WERI-Rb-1 (cell line): ENCODE measurements at places on chromosomes 7 and 10.

DNA sequence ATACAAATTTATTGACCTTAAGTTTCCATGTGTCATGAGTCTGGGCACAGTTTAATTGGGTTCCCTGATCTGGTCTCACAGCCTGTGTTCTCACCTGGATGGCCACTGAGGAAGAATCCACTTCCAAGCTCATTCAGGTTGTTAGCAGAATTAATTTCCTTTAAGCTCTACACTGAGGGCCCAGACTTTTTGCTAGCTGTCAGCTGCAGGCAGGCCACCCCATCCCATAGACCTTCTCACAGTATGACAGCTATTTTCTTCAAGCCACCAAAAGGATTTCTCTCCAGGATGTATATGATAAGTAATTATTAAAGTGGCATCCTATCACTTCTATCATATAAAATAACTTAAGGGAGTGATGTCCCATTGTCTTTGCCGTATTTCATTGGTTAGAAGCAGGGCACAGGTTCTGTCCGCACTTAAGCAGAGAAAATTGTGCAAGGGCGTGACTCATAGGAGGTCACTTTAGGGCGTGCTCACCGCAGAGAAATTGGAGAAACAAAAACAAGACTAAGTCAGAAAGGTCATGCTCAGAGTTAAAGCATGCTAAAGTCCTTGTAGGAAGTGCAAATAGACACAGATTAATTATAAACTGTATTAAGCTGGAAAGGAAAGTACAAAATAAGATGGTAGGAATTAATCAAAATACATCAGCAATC, 109.9 kb downstream of the AHR start:
- no peak for DNase-seq

GRCh38 chr7:130421684-130422083, 19.1 kb downstream of the CEP41 start:
- no peak for DNase-seq

- no peak for DNase-seq
Observed at GRCh38 chr7:32681174-32681518, 185.9 kb downstream of the AVL9 start.

- no peak for DNase-seq
Observed at GRCh38 chr10:101476383-101476782, 111.7 kb downstream of the POLL start.

DNA sequence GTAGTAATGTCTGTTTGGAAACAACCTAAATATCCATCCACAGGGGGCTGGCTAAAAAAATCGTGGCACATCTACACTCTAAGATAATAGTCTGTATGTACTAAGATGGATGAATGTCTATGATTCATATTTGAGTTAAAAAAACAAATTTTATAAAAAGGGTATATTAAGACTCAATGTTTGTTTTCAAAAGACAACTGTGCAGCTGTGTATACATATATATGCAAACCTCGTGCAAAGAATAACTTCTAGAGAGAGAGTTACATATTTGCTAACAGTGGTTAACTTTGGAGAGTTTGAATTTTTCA, 323.5 kb downstream of the PLXNA4 start:
- DNase-seq: no peak

GRCh38 chr7:134855442-134855841, 76.0 kb downstream of the CALD1 start:
- DNase-seq: no peak

DNA sequence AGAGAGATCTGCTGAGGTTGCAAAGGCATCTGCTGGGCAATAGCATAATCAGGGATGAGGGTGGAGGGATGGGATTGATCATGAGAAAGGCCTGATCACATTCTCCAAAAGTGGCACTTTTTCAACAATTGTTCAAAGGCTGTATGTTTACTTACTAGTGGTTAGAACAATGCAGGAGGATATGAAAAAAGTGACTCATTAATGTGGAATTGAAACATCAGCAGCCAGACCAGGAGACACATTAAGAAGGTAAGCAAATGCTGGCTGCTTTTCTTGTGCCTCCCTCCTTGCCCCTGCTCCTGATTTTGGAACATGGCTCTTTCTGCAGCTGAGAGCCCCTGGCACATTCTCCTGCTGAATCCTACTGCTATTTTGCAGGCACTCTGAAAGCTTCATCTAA, 63.5 kb downstream of the FAM204A start:
- no peak for DNase-seq

DNA sequence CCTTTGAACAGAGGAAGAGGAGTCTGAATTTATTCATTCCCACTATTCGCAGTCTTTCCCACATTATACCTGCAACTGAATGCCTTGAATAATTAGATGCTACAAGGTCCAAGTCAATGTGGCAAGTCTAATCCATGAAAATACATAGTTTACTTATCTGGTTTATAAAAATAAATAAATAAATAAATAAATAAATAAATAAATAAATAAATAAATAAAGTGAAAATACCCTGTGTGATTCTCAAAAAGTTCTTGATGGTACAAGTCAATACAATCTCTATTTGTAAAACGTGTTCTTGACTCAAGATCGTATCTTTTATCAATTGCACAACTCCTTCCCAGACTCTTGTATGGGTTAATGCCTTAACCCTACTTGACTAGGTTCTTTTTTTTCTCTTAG, 417.7 kb downstream of the ZWINT start:
- no peak for DNase-seq

- no peak for DNase-seq
Observed at GRCh38 chr10:34606890-34607289, 208.2 kb downstream of the PARD3 start.

DNA sequence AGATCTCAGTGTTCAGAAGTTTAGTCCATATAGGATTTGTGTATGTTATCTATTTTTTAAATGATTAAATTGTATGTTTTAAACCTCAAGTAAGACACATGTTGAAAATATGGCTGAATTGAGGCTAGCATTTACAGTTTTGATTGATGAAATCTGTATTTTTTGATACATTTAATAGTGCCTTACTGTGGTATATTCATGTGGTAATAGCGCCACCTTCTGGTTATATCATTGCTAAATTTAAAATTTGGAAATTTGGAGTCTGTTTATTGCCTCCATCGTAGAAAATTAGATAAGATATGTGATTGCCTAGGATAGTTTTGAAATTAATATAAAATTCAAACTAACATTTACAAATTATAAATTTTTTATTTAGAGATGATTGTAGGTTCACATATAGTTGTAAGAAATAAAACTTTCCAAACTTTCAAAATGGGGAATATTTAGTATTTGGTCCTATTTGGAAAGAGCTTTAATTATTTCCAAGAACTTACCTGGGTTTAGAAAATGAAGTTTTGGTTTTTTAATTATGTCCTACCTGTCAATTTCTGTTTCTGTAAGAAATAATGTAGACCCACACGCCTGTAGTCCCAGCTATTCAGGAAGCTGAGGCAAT, 19.1 kb upstream of the ARMS2 start:
- DNase-seq: no peak

GRCh38 chr7:43781726-43782607, 23.5 kb downstream of the BLVRA start:
- no peak for DNase-seq

DNA sequence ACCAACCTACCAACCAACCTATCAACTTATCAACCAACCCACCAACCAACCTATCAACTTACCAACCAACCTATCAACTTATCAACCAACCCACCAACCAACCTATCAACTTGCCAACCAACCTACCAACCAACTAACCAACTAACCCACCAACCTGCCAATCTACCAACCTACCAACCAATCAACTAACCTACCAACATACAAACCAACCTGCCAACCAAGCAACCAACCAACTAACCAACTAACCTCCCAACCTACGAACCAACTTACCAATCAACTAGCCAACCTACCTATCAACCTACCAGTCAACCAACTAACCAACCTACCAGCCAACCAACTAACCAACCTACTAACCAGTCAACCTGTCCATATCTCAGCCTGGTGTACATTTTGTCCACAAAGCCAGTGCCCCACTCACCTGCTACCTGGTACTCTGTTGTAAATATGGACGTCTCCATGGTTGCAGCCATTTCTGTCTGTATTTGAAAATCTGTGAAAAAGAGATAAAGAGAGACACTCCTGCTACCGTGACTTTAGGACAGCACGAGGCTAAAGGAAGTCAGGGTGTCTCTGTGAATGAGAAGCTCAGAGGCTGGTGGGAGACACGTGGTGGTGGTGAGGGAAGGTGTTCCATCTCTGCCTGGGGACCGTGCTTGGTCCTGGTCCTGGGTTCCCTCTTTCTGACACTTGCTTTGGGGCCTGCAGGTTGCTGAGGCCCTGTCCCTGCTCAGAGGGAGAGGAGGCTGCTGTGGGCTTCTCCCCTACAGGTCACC, 41.9 kb upstream of the IL15RA start:
- no peak for DNase-seq

GRCh38 chr7:20323595-20323994, 7.1 kb upstream of the ITGB8 start:
- DNase-seq: no peak

DNA sequence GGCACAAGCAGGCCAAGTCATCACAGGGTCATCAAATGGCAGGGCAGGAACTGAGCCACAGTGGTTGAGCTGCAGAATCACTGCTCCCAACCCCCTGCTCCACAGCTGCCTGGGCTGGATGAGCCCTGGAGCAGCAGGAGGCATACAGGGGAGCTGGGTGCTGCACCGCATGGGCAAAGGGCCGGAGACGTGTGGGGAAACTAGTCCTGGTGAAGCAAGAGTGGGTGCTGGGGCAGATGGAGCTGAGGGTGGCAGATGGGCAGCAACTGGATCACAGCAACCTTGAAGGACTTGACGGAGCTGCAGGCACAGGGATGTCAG, 16.0 kb upstream of the VOPP1 start:
- no peak for DNase-seq

- no peak for DNase-seq
Observed at GRCh38 chr10:116809483-116810119, 39.7 kb upstream of the ENO4 start.

GRCh38 chr7:37037286-37037685, 313.0 kb upstream of the AOAH start:
- no peak for DNase-seq

DNA sequence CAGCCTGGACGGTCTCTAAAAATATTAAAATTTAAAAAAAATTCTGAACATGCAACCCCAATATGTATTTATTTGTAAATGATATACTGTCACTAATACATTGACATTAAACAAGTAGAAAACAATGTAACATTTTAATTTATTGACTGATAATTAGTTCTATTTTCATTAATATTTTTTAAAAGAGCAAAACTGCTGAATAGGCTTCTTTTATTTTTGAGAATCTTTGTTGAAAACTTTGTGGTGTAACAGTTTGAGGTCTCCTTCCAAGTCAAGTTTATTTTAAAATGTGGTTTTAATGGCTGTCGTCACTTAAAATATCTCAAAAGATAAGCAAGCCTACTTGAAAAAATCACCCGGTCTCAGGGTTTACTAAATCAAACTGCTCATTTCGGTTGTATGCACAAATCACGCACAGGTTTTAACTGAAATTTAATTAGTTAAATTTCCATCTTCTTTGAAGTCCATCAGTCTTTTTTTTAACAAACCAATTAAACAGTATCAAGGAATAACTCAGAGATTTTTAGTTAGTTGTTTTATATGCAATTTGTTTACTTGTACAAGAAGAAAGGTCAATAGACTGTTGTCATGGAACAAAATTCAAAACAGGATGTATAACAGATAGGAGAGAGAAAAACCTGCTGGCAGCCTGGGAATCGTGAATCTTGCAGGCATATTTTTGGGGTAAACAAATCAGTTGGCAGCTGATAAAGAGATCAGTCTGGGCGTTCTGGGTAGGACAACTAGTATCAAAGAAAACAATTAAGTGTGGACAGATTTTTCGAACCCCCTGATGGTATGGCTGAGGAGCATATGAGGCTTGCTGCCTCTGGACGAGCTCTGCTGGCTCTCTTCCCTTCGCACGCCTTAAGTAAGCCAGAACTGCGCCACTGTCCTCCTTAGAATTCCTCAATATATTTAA, 9.7 kb upstream of the EDRF1 start:
- DNase-seq: no peak

DNA sequence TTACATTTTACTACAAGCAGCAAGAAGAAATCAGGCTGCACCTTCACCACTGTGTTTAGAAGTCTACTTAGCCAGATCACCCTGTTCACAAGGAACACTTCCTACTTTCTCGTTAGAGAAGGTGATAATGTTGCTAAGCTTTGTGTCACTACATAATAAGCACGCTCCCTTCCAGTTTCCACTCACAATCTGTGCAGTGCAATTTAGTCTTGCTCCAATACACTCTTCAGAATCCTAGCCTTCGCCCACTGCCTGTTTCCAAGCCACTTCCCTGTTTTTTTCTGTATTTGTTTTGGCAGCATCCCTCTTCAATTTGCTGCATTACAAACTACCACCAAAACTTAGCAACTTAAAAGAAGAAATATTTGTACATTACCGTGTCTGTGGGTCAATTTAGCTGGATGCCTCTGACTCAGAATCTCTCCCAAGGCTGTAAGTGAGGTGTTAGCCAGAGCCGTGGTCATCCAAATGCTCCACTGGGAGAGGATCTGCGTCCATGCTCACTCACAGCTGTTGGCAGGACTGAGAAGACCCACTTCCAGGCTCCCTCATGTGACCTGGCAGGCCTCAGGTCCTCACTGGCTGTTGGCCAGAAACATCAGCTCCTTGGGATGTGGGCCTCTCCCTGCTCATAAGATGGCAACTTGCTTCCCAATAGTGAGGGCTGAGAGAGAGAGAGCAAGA, 110.4 kb downstream of the PON1 start:
- no peak for DNase-seq

- DNase-seq: no peak
Observed at GRCh38 chr7:55138663-55139062, 119.8 kb downstream of the EGFR start.

DNA sequence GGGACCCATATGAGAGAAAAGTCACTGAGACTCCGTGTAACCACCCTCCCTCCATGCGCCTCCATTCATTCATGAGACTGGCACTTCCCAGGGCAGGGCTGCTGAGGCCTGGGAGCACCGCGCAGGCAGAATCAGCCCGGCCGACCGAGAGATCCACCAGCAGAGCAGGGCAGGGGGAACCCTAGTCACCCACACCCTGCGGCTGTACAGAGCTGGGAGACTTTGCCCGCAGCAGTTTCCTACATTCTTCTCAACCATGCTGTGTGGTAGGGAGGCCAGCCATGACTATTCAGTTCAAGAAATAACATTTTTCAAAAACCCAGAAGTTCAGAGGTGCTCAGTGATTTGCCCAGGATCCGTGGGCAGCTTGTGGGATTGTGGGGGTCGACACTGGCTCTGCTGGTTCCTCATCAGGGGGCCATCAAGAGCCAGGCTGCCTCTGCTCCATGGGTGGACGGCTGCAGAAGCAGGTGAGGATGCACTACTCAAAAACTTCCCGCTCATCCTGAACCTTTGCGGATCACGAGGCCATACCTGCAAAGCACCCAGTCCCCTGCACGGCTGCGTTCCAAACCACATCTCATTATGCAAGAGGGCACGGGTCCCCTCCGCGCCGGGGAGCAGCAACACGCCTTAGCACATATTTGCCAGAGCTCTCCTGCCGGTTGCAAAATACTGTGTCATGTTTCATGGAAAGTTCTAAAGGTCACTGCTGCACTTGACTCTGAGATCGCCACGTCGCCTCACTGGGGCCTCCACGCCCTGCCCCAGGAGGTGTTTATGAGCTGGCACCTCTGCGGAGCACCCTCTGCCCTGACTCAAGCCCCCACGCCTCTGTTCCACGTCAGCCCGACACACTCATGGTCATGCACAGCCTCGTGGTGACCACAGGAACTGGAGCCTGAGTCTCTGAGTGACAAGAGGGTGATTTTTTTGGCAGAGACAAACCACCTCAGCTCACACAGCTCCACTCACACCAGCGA, 132.0 kb downstream of the PRKAG2 start:
- no peak for DNase-seq

GRCh38 chr10:2623675-2624274, 443.6 kb upstream of the PFKP start:
- DNase-seq: no peak

GRCh38 chr7:138610671-138611170, 90.4 kb downstream of the SVOPL start:
- no peak for DNase-seq

GRCh38 chr10:118960157-118961090, 69.1 kb upstream of the NANOS1 start:
- no peak for DNase-seq
